ENCODE measurements at places on chromosomes 2 and 18.

GRCh38 chr2:202165945-202166344 lies 72.5 kb downstream of the SUMO1 start:
- DNase-seq: no peak

DNA sequence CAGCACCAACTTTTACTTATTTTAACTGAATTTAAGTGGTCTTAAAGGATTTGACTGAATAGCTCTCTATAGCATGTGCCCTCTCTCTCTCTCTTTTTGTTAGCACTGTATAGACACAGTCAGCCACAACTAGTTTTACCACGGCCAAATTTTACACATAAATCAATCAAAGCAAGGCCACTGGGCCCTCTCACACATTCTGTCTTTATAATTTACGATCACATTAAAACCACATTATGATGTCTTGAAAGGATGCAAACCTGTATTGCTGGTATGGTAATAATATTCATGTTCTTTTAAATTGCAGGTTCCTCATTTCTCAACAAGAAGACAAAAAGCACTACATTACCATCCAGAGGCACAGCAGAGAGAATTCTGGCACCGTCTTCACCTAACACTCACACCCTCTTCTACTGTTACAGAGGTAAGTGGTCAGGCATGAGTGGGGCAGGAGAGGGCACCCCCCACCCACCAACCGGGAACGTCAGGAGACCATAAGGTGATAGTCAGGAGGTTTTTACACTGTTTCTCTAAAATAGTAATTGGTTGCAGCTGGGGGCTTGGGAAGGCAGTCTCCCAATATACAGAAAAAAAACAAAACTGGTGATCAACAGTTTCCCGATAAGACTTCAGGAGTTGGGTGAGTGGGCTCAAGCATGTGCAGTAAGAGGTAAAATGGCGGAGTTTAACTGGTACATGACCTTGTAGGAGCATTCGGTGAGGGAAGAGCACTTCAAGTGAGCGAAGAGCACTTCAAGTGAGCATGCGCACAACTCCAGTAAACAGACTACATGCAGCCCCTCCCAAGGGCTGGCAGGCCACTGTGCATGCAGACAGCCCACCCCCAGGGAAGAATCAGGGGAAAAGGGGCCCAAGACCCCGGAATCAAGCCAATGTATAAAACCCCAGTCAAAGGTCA lies 296.7 kb downstream of the PIEZO2 start:
- no peak for DNase-seq

- DNase-seq: no peak
Observed at GRCh38 chr2:239500574-239501550, 100.0 kb upstream of the HDAC4 start.

DNA sequence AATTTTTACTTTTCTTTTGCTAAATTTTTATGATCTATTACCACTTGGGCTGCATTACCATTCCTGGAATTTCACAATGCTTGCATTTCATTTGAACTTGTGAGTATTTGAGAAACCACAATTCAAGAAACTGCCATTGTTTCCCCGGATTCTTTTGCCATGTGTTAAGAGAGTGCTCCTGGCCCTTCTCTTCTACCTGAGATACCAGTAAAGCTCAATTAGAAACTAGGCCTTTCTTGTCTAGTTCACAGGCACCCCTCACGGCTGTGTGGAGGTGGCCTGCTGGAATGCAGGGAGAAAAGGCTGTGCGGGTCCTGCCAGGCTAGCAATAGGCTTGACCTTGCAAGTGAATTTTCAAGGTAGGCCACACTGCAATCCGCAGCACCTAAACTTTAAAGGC lies 40.8 kb downstream of the ZEB2 start:
- DNase-seq: no peak

- DNase-seq: no peak
Observed at GRCh38 chr2:74439373-74439772, 2.4 kb downstream of the RTKN start.

DNA sequence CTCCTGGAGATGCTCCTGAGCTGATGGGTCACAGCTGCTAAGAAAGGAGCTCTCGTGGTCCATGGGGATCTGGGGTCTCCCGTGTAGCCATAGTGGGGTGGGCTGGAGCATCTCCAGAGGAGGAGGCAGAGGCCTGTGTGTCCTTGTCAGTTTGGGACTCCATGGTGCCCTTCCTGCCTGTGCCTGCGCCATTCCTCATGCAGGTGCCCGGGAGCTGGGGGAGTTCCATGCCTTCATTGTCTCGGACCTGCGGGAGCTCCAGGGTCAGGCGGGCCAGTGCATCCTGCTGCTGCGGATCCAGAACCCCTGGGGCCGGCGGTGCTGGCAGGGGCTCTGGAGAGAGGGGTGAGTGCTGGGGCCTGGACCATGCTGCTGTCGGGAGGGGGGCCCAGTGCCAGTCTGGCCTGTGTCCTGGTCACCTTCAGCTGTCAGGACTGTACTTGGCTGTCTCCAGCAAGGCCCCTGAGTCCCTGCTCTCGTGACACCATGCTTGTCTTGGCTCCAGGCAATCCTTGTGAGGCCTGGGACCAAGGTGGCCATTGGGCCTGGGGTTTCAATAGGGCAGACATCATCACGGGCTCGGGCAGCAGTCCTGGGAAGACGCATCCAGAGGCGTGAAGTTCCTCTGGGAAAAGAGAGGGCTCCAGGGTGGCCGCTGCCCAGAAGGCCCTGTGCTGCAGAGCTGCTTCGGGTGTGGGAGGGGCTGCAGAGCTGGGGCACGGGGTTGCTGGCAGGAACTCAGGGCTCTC lies 7.3 kb downstream of the CAPN10 start:
- DNase-seq: no peak

DNA sequence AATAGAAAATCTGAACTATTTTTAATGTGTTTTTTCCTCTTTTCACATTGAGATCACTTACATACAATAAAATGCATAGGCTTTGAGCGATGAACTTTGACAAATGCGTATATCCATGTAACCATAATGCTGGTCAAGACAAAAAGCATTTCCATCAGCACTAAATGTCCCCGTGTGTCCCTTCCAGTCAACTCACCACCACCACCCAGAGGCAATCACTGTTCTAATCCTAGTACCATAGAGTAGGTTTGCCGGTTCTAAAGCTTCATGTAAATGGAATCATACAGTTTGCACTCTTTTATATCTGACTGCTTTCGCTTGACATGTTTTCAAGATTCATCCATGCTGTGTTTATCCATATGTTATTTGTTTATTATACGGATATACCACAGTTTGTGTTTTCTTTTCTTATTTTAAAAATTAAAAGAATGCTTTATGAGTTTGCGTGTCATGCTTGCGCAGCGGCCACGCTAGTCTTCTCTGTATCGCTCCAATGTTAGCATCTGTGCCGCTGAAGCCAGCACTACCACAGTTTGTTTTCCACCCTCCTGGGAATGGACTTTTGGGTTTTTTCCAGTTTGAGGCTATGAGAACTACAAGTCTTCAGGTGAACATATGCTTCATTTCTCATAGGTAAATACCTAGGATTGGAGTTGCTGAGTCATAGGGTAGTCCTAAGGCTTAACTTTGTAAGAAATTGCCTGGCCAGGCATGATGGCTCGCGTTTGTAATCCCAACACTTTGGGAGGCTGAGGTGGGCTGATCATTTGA lies 197.5 kb upstream of the CHAC2 start:
- no peak for DNase-seq

DNA sequence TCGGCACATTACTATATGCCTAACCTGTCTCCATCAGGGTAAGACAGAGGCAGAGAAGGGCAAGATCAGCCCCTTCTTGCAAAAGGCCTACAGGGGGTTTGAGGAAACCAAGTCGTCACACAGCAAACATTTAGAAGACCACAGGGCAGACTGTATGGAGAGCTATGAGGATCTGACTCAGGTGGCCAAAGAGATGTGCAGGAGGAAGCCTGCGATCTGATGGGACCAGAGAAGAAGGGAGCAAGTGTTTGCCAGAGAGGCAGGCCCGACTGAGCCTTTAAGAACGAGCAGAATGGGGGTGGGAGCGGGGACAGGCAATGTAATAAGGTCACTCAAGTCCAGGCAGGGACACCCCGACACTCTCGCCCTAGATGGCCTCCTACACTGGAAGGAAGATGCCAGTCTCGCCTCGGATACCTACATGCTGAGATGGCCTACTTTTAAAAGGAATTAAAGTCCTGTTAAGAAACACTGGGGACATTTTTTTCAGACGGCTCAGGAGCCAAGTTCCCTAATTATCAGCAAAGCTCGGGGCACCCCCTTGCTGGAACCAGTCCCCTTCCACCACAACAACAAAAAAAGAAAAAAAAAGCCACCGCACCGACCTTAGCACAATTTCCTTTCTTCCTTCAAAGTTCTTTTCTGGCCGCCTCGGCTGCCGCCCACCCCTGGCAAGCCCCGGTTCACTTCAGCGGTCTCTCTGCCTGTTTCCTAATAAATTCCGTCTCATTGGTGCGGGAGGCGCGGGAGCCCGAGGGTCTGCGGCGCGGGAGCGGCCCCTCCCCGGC lies 1.5 kb downstream of the SFXN5 start:
- DNase-seq: no peak
